ENCODE measurements at places on chromosomes 3 and 15.

DNA sequence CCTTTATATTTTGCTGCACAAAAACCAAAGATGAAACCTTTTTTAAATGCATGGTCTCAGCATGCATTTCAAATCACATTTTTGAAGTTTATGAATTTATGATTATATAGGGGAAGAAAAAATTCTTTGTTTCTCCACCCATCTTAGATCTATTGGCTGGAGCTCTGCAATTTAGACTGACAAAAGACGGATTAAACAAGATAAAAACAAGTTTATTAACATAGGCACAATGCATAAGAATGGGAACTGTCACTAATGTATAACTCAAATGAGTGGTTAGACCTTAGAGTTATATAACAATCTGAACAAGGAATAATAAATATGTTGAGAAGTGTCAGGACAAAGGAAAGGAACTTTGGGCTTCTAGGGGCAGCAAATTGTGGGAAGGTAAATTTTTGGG lies 132.5 kb downstream of the SERPINI1 start:
- no peak for DNase-seq

- DNase-seq, result peak; percentile 86
Measured at GRCh38 chr3:41175365-41175764, 23.9 kb upstream of the CTNNB1 start.

DNA sequence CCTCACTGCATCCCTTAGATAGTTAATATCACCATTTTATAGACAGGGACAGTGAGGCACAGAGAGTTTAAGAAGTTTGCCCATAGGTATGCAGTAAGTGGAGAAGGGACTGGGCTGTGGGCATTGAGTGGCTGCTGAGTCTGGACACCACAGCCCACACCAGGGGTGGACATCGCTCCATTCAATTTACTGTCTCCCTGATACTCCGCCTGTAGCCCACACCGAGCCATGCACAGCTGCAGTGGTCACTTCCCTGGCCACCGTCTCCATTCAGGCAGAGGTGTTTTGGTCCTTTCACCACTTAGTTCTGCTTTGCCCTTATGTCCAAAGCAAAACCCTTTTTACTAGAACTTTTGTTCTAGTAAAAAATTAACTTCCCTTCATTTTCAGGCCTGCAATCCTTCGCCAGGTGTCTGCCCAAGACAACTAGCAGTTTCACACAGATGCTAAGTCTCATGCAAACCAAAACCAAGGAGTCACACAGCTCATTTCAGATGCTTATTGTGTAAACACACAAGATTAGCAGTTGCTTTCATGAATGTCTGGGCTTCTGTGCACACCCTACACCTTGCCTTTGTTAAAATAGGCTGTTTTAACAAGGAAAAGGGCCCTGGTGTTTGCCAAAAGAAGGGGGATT lies 30.1 kb downstream of the ZNF35 start:
- DNase-seq, result no peak

GRCh38 chr3:113695431-113695785 lies 1.0 kb downstream of the USF3 start:
- DNase-seq, result no peak

GRCh38 chr15:76991741-76992645 lies 2.9 kb upstream of the PSTPIP1 start:
- no peak for DNase-seq

GRCh38 chr3:187507905-187508304 lies 139.7 kb downstream of the RTP4 start:
- DNase-seq, result no peak

GRCh38 chr3:15327941-15328340 lies 4.4 kb downstream of the SH3BP5 start:
- peak; percentile 55 for DNase-seq

DNA sequence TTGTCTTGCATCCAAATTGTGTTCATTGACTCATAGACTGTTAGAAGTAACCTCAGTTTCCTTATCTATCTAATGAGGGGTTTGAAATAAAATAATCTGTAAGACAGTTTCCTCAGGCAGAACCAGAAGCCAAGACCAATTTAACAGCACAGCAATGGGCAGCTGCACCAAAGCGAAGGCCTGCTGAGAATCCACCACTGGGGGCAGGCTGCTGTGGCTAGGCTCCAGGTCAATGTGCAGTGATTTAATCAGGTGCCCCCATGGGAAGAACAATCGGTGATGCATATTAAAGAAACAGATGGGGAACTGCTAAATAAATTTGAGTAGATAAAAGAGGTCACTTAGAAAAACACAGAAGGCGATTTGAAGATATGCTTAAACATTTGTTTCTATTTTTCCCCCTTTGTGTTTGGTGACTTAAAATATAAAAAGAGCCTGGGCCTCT lies 28.0 kb upstream of the TMOD3 start:
- peak; percentile 42 for DNase-seq

DNA sequence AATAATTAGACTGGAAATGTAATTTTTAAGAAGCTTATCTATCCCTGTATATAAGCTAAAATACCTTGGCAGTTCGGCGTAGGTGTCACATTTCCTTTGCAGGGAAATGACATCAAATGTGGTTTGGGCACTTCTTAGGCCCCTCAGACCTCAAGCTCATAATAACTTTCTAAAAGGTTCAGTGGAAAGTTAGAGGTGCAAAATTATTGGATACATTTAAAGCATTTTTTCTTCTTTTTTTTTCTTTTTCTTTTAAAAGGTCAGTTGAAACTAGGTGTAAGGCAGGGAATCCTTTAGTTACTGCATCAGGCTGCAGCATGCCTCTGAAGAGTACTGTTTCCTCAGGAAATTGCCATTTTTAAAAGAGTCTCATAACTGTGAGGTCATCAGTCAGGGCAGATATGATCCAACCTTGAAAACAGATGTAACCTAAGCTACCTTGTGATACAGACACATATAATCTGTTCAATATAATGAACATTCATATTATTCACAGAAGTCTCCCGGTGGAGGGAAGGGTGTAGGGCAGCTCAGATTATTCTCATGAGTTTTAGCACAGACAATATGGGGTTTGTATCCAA lies 4.8 kb downstream of the SACM1L start:
- no peak for DNase-seq

- DNase-seq, result no peak
Measured at GRCh38 chr15:63626955-63627354, 29.8 kb downstream of the FBXL22 start.

- peak; percentile 50 for DNase-seq
Measured at GRCh38 chr3:197430934-197431333, 124.8 kb downstream of the BDH1 start.

DNA sequence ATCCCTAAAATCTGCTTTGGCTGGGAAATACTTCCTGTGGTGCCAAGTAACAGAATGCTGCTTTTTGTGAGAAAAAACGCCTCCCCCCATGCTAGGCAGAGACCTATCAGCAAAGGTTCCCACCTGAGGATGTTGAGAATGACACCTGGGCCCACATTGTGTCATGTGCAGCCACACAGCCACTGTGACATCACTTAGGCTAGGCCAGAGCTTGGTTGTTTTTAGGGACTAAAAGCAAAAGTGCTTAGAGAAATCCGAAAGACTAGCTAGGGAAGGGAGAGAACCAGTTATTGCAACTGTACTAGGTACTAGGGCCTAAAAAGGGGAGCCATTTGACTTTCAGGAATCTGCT lies 6.2 kb downstream of the ZDHHC3 start:
- DNase-seq, result no peak

DNA sequence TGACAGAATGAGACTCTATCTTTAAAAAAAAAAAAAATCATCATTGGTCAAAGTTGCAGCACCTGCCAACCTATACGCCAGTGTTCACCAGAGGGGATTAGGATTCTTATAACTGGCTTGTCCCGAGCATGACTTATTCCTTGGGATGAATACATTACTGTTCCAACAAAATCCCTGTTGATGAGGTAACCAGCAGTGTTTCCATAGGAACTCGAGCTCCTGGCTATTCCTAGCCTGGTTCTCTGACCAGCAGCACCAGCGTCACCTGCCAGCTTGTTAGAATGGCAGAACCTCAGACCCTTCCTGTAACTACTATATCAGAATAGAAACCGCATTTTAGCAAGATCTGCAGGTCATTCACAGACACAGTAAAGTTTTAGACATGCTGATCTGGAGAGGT lies 364.4 kb downstream of the PTPRG start:
- DNase-seq, result no peak

GRCh38 chr3:159884661-159885402 lies 103.8 kb upstream of the IL12A start:
- peak; percentile 57 for DNase-seq

- no peak for DNase-seq
Measured at GRCh38 chr3:13590841-13591520, 42.1 kb downstream of the FBLN2 start.

GRCh38 chr3:87161013-87161412 lies 66.1 kb upstream of the CHMP2B start:
- DNase-seq, result no peak

GRCh38 chr15:22956257-22956977 lies 23.8 kb downstream of the CYFIP1 start:
- DNase-seq, result peak; percentile 16

GRCh38 chr3:65746848-65747247 lies 291.9 kb downstream of the MAGI1 start:
- DNase-seq, result no peak
